ENCODE measurements at places on chromosomes 13 and 19.

DNA sequence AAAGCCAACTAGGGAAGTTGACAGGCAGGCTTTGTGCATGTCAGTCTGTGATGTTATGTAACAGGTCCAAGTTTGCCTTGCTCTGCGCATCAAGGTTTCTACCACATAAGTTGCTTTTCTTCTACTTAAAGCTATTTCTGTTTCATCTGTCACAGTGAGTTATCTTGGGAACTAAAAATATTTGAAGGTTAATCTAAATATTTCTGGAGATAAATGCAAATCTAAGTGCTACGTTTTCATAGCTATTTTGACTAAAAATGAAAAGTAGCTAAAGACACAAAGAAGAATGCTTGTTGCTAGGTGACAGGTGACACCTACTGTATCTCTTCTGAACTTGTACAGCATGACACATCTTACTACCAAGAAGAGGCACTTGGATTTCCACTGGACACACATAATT, 135.6 kb downstream of the KLF12 start:
- DNase-seq, result no peak

GRCh38 chr19:55068950-55069864, 6.3 kb upstream of the RDH13 start:
- peak; percentile 19 for DNase-seq

GRCh38 chr19:19418555-19419260, 13.2 kb downstream of the GATAD2A start:
- DNase-seq, result no peak

GRCh38 chr13:36746051-36746450, 72.2 kb downstream of the SERTM1 start:
- no peak for DNase-seq

DNA sequence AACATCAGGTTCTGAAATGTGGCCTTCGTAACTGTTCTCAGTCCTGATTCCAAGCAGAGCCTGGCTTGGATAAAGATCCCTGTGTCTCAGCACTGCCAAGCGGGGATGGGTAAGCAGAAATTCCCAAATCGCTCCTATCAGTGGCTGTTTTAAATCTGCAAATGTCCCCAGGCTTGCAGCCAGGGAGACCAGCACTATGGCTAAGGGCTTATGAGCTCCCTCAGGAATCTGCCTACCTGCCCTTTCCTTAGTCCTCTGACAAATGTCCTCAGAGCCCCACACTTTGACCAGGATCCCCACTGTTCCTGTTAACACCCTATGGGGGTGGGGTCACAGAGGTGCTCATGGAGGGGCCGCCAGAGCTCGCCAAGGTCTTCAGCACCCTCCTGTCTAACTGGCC, 1062.8 kb downstream of the UQCRFS1 start:
- no peak for DNase-seq

DNA sequence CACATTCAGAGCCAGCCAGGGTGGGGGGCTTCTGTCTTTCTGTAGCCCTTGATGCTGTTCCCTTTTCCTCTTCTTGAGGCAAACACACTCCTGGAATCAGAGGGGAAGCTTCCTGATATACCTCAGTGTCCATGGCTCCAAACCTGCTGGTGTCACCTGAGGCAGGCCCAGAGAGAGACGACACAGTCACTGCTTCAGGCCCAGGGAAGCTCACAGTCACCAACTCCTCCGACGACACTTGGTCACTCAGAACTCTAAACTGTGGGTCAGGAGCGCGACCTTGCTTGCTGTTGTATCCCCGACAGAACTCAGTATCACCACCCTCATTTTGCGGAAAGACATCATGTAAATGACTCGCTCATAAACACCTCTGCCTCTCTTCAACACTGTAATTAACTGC, 1.1 kb downstream of the ATP13A1 start:
- DNase-seq, result no peak

DNA sequence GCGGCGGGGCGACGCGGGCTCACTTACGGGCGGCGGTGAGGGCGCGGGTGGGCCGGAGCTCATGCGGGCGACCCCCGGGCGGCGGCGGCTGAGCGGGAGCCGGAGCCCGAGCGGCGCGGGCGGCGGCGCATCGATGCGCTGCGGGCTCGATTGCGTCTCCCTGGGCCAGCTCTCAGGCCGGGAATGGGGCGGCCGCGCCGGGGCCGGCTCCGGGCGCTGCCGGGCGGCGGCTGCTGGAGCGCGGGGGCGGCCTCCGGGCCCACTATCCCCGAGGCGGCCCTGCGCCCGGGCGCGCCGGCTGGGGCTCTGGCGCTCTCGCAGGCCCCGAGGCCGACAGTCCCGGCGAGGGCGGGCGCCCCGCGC, 1.4 kb upstream of the TSHZ3 start:
- peak; percentile 60 for DNase-seq

- no peak for DNase-seq
These were observed 1374.8 kb downstream of the PCDH9 start for GRCh38 chr13:65855242-65855805.

DNA sequence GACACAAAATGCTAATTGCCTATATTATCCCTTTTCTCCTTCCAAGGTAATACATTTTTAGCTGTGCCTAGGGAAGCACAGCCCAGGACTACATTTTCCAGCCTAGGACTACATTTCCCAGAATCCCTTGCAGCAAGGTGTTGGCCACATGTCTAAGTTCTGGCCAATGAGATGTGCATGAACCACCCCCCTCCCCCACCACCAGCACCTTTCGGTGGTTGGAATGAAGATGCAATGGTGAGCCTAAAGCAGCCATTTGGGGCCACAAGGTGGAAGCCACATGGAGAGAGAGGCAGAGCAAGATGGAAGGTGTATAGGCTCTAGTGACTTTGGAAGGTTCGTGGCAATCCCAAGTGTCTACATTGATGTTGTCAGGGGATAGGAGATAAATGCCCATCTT, 16.2 kb downstream of the UNC13A start:
- DNase-seq, result peak; percentile 68

- DNase-seq, result no peak
These were observed 16.7 kb upstream of the SPART start for GRCh38 chr13:36362914-36363313.

- peak; percentile 38 for DNase-seq
These were observed 184.0 kb upstream of the RFC3 start for GRCh38 chr13:33633701-33634545.

DNA sequence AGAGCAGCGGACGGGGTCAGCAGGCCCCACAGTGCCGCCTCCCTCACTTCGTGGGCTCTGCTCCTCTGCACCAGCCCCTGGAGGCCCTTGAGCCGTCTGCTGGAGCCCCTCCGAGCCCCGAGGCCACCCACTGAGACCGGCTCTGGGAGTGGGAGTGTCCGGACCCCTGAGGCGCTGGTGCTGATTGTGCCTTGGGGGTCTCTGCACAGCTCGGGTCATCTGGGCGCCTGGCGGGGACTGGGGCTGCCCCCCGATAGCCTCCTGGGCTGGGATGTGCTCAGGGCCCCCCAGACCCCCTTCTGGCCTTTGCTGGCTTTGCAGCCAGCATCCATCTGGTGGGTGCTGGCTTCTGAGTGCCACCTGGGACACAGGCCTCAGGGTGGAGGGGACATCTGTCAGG, 15.4 kb downstream of the CBARP start:
- DNase-seq, result no peak

DNA sequence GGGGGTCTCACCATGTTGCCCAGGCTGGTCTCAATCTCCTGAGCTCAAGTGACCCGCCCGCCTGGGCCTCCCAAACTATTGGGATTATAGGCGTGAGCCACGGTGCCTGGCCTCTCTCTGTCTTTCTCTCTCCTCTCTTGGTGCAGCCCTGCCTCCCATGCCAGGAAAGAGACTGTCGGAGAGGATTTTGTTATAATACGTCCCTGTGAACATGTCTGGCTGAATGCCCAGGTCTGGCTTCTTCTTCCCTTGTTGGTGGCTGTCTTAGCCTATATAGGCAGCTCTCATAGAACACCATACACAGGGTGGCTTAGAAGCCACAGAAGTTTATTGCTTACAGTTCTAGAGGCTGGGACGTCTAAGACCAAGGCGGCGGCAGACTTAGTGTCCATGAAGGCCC, 46.4 kb downstream of the PEX11G start:
- no peak for DNase-seq

DNA sequence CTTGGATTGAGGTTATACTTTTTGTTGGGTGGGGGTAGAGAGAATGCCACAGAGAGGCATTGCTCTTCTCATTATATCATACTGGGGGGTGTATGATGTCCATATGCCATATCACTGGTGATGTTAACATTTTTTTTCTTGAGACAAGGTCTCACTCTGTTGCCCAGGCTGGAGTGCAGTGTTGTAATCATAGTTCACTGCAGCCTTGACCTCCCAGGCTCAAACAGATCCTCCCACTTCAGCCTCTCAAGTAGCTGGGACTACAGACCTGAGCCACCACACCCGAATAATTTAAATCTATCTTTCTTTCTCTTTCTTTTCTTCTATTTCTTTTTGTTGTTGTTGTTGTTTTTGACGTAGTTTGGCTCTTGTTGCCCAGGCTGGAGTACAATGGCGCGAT, 4.9 kb upstream of the SNRNP70 start:
- DNase-seq, result no peak

GRCh38 chr19:32238076-32238475, 107.3 kb upstream of the ZNF507 start:
- no peak for DNase-seq

- DNase-seq, result peak; percentile 80
These were observed 3.3 kb downstream of the LYL1 start for GRCh38 chr19:13099073-13099999.

DNA sequence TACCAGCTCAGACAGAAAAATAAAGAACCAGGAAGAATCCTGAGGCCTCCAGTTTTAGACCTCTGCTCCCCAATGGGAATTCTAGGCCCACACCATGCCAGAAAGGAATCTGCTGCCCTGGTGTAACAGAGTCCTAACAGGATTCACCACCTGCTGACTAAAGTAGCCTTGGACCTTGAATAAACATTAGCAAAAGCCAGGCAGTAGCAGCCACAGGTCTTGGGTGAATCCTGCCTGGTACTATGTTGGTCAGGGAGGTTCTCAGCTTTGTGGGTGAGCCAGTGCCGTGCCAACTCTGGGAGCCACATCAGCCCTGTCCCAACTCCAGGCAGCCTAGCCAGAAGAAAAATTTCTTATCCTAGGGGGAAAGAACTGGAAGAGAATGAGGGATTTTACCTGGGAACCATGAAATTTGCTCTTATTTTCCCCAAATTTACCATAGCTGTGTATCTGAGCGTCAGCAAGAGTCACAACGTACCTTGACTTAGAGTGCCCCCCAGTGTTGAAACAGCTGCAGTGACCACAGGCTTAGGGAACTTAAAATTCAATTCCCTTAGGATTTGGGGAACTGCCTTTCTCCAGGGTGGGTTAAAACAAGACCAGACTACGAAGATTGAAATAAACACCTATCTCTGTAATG, 1895.6 kb upstream of the PRR20A start:
- no peak for DNase-seq

GRCh38 chr13:60352644-60353043, 44.4 kb upstream of the TDRD3 start:
- DNase-seq, result no peak

DNA sequence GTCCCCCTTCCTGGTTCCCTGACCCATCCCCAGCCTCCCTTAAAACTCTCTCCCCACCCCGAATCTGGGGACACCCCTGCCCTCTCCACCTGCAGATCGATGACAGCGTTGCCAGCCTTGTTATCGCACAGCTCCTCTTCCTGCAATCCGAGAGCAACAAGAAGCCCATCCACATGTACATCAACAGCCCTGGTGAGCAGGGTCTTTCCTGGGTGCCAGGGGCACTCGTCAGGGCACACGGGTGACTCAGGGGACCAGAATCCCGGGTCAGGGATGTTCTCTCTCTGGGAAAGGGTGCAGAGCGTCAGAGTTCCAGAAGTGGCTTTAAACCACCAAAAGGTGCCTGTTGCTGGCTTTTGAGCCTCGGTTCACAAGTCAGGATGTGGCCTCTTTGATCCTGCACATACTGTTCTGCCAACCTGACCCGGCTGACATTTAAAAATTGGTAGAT, 1.0 kb downstream of the CLPP start:
- peak; percentile 57 for DNase-seq

- no peak for DNase-seq
These were observed 84.0 kb downstream of the ANKRD10 start for GRCh38 chr13:110830800-110831371.

- DNase-seq, result no peak
These were observed 81.0 kb upstream of the UBAC2 start for GRCh38 chr13:99119656-99120055.

DNA sequence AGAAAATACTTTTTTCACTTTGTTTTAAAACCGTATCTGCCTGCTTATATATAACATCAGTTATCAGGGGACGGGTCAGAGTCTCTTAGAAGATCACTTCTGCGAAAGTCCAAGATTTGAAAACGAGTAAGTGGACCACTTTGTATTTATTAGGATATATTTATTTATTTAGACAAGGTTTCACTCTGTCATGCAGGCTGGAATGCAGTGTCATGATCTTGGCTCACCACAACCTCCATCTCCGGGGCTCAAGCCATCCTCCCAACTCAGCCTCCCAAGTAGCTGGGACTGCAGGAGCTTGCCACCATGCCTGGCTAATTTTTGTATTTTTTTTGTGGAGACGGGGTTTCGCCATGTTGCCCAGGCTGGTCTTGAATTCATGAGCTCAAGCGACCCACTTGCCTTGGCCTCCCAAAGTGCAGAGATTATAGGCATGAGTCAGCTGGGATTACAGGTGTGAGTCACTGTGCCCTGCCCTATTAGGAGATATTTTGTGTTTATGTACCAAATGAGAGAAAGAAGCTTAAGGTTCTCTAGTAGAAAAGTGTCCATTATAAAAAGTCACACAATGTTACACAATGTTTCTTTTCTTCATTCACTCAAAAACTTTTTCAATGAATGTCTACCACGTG, 39.5 kb downstream of the RASL11A start:
- DNase-seq, result peak; percentile 60

GRCh38 chr19:11100049-11100448, 10.8 kb downstream of the LDLR start:
- no peak for DNase-seq

DNA sequence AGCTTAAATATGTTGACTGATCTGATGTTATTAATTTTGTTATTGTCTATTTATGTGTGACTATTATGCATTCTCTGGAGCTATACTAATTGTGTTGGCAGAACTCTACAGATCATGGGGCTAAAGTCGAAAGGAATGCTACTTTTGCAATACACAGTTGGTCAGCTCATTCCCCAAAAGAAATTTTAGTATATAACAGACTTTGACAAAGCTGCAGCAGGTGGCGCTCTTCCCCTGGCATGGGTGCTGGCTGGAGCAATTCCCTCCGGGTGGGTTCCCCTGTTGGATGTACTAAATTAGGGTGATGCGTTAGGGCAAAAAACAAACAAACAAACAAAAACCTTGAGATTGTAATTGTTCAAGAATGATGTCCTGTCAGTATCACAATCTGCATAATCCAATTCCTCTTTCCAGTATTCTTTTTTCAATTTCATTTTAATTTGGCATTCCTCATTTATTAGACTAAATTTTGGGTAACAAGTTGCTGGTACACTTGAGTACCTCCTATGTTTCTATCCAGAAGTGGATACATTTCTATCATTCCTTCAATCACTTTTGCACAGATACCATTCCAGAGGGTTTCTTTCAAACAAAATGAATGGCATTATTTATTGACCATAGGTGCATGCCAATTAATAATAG, 322.8 kb upstream of the EDNRB start:
- peak; percentile 66 for DNase-seq

DNA sequence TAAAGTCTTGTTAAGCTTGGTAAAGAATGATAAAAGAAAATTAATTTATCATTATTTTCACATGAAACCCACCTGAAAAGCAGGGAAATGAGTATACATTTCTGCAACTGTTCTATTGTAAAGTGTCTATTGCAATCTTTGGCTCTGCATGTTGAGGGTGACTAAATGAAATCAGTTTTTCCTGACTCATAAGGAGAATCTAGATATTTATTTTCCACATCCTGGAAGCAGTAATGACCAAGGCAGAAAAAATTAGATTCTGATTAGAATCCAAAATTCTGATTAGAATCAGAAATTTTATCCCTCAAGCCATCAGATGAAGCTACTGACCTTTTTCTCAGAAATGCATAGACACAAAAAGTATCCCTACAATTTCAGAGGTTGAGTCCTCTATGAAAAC, 178.4 kb downstream of the MYO16 start:
- no peak for DNase-seq
